ENCODE measurements at places on chromosomes 4 and X. TPM values are rescaled to one million over a fixed set of nuclear protein-coding genes. Genes with fewer than 3 reads are reported as not detected.

Gene DCAF8L2
- total RNA-seq, result not detected

Gene DGKQ
- total RNA-seq, result 7.8 TPM

Gene RGN
- total RNA-seq, result not detected

Gene CHRNA9
- total RNA-seq, result not detected

DNA sequence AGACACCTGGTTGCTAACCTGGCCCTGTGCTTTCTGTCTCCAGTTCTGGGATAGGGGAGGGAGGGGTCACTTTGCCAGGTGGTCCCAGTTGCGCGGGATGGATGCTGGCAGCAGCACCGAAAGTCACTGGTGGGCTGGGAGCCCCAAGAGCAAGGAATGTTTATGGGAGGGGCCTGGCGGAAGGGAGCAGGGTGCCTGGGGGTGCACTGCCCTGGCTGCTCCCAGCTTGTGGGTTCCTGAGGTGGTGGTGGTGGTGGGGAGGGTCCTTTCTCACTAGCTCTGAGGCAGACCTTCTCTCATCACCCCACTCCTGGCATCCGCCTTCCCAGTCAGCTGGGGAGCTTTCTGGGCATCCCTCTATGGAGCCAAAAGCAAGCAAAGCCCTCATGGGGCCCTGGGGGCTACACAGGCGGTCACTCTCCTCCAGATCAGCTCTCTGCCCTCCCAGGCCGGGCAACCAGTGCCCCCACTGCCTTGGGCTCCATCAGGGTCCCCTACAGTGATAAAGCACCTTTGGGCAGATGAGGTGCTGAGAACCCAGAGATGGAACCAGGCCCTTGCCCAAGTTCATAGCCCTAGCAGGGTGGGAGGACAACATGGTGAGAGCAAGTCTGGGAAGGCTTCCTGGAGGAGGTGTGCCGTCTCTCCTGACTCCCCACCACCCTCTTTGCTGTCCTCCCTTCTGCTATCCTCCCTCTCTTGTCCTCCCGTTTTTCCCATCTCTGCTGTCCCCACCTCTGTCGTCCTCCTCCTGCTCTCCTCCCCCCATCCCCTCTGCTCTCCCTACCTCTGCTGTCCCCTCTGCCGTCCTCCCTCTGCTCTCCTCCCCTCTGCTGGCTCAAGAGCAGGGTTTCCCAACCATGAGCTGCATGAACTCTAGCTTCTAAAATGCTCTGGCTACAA is 16.0 kb downstream of the FGFR3 start:
- no peak for DNase-seq

GRCh38 chrX:20971250-20971649 is 403.0 kb upstream of the CNKSR2 start:
- DNase-seq, result no peak

GRCh38 chrX:1899841-1900240 is 285.0 kb downstream of the ASMT start:
- no peak for DNase-seq

DNA sequence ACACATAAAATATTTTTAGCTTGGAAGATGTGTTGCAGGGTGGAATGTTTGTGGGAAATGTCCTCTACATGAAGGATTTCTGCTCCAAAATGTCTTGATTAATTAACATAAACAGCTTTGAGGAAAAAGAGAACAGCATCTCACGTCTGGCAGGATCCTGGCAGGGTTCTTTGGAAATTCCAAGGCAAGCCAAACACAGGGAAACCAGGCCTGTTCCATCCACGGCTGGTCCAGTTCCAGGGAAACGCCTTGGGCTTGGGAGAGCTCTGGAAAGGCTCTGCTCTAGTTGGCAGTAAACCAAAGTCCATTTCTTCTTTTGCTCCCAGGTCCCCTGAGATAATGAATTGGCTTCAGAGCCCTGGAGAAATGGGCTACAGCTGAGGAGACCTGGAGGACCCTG is 42.4 kb upstream of the GAB1 start:
- no peak for DNase-seq

DNA sequence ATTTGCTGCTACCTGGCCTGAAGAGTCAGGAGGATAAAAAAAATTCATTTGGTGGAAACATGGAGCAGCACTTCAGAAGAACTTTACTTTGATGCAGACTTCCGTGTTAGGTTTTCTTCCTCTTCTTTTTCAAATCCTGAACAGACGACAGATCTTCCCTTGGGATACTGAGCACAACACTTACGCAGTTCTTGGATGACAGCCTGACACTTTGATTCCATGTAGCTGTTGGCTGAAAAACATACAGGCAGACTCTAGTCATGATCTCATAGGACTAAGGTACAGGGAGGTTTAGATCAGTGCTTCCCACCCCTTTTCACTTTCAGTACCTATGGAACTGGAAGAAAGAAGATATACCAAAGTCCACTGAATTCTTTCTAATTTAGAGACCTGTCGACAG is 9.2 kb downstream of the CMC4 start:
- no peak for DNase-seq

DNA sequence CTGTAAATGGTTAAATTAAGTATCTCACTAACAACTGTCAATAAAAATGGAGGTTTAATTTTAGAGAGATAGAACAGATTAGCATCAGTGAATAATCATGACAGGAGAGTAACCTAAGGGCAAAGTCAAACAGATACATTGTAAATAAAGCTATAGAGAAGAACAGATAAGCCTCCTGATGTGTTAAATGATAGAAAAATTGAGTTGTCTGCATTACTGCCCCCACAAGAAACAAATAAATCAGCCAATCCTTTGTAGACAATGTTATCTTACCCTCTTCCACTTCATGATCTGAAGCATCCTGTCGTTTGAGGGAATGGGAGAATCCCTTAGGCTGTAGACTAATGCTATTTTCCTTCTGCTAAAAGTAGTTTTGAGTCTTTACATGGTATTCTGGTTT is 147.8 kb downstream of the PCDH18 start:
- no peak for DNase-seq

- DNase-seq, result no peak
Measured at GRCh38 chr4:35725131-35725530, 519.2 kb downstream of the ARAP2 start.

GRCh38 chrX:154436374-154436982 is 476 bp upstream of the GDI1 start:
- peak; percentile 35 for DNase-seq

- DNase-seq, result no peak
Measured at GRCh38 chr4:1381944-1382541, 24.2 kb downstream of the NKX1-1 start.

GRCh38 chrX:13387666-13388494 is 68.0 kb upstream of the ATXN3L start:
- no peak for DNase-seq

GRCh38 chrX:46820391-46821100 is 16.3 kb upstream of the RP2 start:
- DNase-seq, result no peak

Data from activated naive CD4-positive, alpha-beta T cell treated with anti-CD3 and anti-CD28 coated beads, Interleukin-2, amount 50 U/mL, for 72 hours (primary cell).